ENCODE measurements at places on chromosomes 4 and X.

DNA sequence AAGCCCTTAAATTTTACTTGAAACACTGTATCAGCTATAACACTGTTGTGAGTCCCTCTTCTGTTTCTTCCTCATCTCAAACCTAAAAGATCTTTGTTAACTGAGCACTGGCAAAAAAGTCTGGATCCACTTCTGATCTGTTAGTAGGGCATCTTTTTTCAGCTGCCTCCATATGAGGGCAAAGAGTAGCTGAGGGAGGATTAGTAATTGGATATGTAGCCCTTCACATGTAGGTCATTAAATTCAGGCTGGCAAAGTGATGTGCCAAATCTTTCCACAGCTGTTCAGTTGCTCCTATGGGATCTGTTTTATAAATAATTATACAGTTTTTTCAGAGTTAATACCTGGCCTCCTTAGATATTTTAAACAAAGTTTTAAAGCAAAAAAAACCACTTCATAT is 1.1 kb upstream of the TRMT10A start:
- DNase-seq = no peak

- no peak for DNase-seq
These were observed 36.3 kb downstream of the SH3BGRL start for GRCh38 chrX:81238166-81238565.

- no peak for DNase-seq
These were observed 10.5 kb downstream of the SEPTIN11 start for GRCh38 chr4:76960014-76960413.

DNA sequence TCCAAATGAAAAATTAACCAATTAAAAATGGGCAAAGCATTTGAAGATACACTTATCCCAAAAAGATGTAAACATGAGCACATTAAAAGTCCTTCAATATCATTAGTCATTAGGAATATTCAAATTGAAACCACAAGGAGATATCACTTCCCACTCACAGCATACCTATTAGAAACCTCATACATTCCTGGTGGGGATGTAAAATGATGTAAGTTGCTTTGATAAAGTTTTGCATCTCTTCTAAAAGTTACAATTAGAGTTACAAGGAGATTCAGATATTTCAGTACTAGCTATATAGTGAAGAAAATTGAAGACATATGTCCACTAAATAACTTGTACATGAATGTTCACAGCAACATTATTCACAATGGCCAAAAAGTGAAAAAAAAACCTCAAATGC is 1109.3 kb upstream of the LCORL start:
- no peak for DNase-seq

GRCh38 chrX:1451661-1452515 is 821 bp downstream of the ASMTL start:
- DNase-seq = no peak

DNA sequence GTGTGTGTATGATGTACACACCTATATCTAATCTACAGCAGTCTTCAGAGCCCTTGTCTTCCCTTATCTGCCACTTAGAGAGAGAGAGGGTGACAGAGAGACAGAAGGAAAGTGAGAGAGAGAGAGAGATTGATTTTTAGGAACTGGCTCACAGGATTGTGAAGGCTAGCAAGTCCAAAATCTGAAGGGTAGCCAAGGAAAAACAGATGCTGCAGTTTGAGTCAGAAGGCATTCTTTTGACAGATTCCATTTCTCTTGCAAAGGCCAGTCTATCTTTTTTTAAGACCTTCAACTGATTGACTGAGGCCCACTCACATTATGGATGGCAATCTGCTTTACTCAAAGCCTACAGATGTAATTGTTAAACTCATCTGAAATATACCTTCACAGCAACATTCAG is 664.0 kb upstream of the IGFBP7 start:
- no peak for DNase-seq

- no peak for DNase-seq
These were observed 51.5 kb downstream of the VMA21 start for GRCh38 chrX:151448509-151448908.

DNA sequence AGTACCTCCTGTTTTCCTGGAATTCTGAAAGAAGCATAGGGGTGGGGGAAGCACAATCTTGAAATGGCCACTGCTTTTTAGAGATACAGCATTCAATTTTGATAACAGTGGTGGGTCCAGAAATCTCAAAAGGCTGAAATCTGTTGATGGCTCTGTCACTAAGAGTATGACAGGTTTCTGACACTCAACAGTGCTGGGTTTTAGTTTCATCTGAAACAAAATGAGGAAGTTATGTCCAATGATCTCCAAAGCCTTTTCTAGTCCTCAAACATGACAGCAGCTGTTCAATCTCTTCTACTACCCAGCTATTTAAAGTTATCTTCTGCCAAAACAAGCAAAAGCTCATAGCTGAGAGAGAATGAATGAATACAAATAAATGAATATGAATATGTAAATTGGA is 110.5 kb downstream of the IL1RAPL1 start:
- no peak for DNase-seq

Data from stimulated activated CD4-positive, alpha-beta T cell treated with anti-CD3 and anti-CD28 coated beads, Interleukin-4, amount 100 ng/mL, for 4 hours (primary cell).